Sciatic nerve (tissue), 2 donors: ENCODE measurements at places on chromosomes 6 and 20. TPM values are rescaled to one million over a fixed set of nuclear protein-coding genes. Genes with fewer than 3 reads are reported as not detected.

GRCh38 chr6:145669627-145670034 is 65.7 kb downstream of the EPM2A start:
- no peak for DNase-seq

- no peak for DNase-seq
Observed at GRCh38 chr20:9200196-9200595, 131.3 kb downstream of the PLCB4 start.

- no peak for DNase-seq
Observed at GRCh38 chr6:121835662-121836061, 400.2 kb downstream of the GJA1 start.

DNA sequence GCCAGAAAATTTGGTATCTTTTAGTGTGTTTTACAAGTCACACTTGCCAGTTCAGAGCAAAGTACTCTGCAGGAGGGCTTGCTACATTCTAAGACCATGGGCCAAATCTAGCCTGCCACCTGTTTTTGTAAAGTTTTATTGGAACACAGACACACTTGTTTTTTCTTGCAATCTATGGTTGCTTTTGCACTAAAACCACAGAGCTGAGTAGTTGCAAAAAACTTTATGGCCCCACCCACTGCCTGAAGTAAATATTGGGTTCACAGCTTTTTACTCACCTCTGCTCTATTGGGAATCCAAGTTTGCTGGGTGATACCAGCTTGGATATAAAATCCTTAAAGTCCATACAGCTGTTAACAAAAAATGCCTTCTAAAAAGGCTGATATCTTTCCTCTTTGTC is 109.0 kb downstream of the ZFP64 start:
- no peak for DNase-seq

The TRIM27 gene
- total RNA-seq = 50.0 TPM

The CLDN20 gene
- total RNA-seq = 2.2 TPM
